Activated effector memory CD4-positive, alpha-beta T cell treated with Interleukin-2 at 50 U/mL for 16 hours (primary cell): ENCODE measurements at places on chromosomes 7 and 10.

GRCh38 chr7:32957326-32958045, at the start of gene FKBP9:
TSS of gene FKBP9 (plus strand) at chr7:32957440. CDS start at chr7:32957574, 134 bp downstream.
- DNase-seq = no peak

DNA sequence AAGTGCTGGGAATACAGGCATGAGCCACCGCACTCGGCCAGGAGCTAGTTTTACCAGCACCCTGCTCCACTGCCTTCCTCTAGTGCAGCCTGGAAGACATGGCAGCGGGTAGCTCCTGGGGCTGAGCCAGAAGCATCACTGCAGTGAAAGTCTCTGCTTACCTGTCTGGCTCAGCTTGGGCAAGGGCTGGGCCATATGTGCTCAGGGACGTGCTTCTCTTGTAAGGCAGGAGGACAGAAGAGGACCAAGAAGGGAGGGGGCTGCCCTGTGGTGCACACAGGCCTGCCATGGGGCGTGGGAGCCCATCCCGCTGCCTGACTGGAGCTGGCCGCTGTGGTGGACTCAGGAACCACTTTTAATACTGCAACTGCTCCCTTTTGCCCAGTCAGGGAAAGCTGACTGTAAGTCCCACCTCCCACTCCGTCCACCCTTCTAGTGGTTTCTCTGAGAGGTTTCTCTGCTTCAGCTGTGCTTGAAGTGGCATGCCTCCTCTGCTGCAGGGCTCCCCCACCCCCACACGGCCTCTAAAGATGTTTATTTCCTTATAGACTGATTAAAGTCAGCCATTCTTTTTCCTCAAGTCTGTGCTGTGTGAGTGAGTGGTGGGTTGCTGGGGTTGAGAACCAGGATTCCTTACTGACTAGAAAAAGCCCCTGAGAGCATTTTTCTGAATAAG, 25.3 kb upstream of the C10orf95 start:
- no peak for DNase-seq

GRCh38 chr10:110802551-110803238, 69.0 kb upstream of the PDCD4 start:
- peak; percentile 35 for DNase-seq

DNA sequence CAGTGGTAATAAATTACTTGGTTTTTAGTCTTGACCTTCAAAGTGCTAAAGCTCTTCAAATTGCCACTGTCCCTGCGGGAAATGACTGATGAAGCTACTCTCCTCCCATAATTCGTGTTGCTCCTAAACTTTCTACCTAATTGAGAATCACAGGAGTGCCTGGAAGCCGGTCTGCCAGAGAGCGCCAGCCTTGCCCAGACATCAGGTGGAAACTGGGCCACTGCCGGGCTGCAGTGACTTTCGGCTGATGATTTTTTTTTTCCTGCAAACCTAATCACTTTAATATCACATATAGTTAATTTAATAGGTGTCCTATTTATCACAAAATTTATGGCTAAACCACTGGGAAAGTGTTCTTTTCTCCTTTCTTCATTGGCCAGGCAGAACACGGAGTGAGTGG, 59.6 kb upstream of the UBE3C start:
- no peak for DNase-seq

DNA sequence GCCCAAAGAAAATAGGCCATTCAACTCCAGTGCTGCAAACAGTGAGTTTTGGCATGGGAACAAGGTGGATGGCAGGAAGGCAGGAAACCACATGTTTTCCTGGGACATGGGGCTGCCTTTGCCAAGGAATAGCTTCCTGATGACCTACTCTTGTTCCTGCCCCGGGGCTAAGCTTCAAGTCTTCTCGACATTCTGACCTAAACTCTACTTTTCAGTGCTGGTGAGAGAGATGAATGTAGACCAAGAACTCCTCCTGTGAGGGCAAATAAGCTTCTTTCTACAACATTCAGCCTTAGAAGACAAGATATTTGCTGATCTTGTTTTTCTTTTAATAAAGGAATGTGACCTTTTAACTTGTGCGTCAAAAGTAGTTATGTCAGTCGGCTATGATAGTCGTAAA, 199.0 kb downstream of the GPR37 start:
- no peak for DNase-seq
